Left renal pelvis (tissue), 4 donors: ENCODE measurements at places on chromosomes 13 and 19. TPM values are rescaled to one million over a fixed set of nuclear protein-coding genes. Genes with fewer than 3 reads are reported as not detected.

Gene CGB1
- not detected for polyA plus RNA-seq

Gene ZNF470
- polyA plus RNA-seq: 10.5 TPM

Gene ZNF69
- 15.7 TPM for polyA plus RNA-seq

Gene ZMYM2
- polyA plus RNA-seq: 121 TPM

Gene OSCAR
- polyA plus RNA-seq: 0.14 TPM

Gene KCNC3
- 79.5 TPM for polyA plus RNA-seq

Gene UBE2L5
- 0.49 TPM for polyA plus RNA-seq

Gene LILRB3
- polyA plus RNA-seq: 1.7 TPM

Gene PPP1R37
- 15.2 TPM for polyA plus RNA-seq

Gene FXYD5
- polyA plus RNA-seq: 13.2 TPM

Gene TPTE2
- 0.62 TPM for polyA plus RNA-seq

Gene PSG7
- not detected for polyA plus RNA-seq

Gene SHC2
- 39.6 TPM for polyA plus RNA-seq

Gene PRKCG
- 0.34 TPM for polyA plus RNA-seq

Gene TMEM238
- polyA plus RNA-seq: 2.2 TPM

Gene SARS2
- polyA plus RNA-seq: 45.6 TPM

Gene LRG1
- polyA plus RNA-seq: 0.89 TPM

Gene PDE4C
- polyA plus RNA-seq: 1.4 TPM

Gene YJEFN3
- 13.0 TPM for polyA plus RNA-seq

- DNase-seq: no peak
These were observed 104.2 kb upstream of the IPO5 start for GRCh38 chr13:97849305-97849704.

- no peak for DNase-seq
These were observed 2.2 kb downstream of the ERCC2 start for GRCh38 chr19:45368127-45368526.

GRCh38 chr19:38385804-38386257 lies 2.0 kb downstream of the GGN start:
- no peak for DNase-seq

DNA sequence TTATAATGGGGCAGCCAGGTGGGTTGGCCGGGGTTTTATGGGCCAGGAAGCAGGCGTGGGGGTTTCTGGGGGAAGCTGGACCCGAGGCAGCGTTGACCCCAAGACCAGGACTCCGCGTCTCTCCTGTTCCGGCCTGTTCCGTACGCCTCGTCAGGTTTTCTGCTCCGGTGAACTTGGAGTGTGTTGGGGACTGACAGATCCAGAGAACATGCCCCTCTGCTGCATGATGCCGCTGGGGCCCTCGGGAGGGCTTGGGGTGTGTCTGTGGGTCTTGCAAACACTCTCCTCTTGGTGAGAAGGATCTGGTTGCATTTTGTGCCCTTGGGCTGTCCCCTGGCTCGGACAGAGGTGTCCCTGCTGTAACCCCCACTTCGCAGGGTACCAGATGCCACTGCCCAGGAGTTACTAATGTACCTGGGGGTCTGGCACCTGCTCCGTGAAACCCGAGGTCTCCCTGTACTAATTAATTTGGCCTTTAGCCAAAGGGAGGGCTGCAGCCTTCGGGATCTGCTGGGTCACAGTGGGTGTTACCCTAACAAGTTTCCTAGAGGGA lies 15.6 kb downstream of the KDM4B start:
- DNase-seq: no peak

GRCh38 chr13:45704854-45705695 lies 3.0 kb downstream of the CBY2 start:
- no peak for DNase-seq

DNA sequence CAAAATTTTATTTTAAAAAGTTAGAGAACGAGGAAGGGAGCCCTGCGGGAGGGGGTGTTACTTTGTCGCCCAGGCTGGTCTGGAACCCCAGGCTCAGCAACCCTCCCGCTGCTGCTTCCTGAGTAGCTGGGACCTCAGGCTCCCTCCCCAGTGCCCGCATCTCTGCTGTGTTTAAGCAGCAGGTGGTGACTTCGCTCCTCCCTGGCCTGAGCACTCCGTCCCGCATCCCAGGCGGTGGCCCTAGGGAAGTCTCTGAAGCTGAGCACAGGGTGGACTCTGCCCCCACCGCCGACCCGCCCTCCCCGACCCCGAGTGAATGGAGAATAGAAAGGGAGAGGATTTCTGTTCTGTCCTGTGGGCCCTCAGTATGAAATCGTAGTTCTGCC lies 30.5 kb downstream of the ZNF701 start:
- DNase-seq: no peak

GRCh38 chr19:11111771-11112144 lies 22.5 kb downstream of the LDLR start:
- no peak for DNase-seq

GRCh38 chr13:49844181-49844580 lies 51.7 kb upstream of the KPNA3 start:
- no peak for DNase-seq

- no peak for DNase-seq
These were observed 21.6 kb upstream of the CCL25 start for GRCh38 chr19:8030960-8031359.

- DNase-seq: no peak
These were observed 64.1 kb downstream of the CDADC1 start for GRCh38 chr13:49311816-49312215.

GRCh38 chr13:76644906-76645305 lies 241.3 kb downstream of the KCTD12 start:
- no peak for DNase-seq

GRCh38 chr13:73733706-73734105 lies 400.5 kb downstream of the KLF12 start:
- DNase-seq: no peak

GRCh38 chr13:21671620-21672286 lies 880 bp downstream of the FGF9 start:
- DNase-seq: peak; percentile 4

- no peak for DNase-seq
These were observed 410.5 kb downstream of the KCNRG start for GRCh38 chr13:50425772-50426171.

DNA sequence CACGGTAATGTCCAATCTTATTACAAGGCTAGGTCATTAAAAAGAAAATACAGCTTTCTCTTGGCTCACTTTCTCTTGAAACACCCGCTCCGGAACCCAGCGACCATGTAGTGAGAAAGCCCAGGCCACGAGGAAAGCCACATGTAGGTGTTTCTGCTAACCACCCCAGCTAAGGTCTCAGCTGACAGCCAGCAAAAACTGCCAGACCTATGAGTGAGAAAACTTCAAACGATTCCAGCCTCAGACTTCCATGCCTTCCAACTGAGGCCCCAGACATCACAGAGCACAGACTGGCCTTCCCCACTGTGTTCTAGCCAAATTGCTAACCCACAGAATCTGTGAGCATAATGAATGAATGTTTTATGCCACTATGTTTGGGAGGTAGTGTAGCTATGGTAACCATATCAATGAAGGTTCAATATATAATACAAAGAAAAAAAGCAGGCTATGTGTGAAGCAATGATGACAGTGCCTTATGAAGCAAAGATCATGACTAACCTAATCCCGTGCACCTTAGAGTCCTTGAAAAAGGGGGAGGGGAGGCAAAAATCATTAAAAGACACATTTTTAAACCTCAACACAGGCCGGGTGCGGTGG lies 11.9 kb upstream of the TPTE2 start:
- no peak for DNase-seq

GRCh38 chr13:105773863-105774538 lies 761.5 kb downstream of the EFNB2 start:
- no peak for DNase-seq

DNA sequence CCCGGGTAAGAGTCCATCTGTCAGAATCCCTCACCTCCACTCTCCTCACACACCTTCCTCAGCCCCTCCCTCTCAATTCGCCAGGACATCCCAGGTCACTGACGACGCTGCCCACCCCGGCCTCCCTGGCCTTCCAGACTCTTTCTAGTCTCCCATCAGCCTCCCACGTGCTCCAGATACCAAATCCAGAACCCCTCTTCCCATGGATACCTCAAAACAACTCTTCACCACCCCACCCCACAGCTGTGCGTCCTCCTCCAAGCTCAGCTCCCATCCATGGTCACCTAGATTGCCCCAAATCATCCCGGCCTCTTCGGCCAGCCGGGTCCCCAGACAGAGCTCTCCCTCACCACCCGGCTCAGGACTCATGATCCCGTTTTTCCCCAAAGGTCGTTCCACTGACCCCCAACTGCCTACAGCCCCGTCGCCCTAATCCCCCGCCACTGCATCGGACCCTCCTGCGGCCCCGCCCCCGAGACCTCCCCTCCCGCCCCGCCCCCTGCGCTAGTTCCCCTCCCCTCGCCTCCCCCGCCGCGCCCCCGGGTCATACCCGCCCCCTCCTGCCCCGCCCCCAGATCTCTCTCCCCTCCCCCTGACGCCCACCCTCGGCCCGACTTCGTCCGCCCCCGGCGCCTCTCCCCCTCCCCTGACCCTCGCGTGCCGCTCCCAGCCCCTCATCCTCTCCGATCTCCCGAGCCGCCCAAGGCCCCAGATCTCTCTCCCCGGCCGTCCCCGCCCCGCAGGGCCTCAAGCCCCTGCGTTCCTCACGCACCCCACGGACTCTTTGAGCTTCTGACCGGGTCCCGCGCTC lies 546 bp downstream of the UBXN6 start:
- peak; percentile 60 for DNase-seq

- no peak for DNase-seq
These were observed 7.4 kb upstream of the ESD start for GRCh38 chr13:46804391-46804815.

DNA sequence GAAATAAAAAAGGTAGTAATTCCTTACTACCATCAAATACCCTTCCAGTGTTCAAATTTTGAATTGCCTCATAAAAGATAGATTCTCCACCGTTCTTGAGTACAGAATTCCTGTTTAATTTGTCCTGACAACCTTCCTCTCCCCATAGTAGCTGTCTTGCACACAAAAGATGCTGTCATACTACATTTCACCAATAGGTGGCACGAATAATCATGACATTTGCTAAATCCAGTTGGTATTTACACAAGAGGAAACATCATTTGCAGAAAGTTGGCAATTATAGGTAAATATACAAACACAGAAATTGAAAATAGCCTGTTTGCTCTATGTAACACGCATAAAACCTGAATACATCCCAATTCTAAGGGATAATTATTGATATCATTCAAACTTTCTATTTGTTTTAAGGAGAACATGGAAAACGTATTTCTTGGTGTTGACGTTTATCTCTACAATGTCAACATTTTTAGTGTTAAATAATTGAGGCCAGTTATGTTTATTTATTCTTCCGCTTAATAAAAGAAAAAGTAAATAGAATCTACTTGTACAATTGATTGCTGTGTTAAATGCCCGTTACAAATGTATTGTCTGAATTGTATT lies 58.3 kb upstream of the CLDN10 start:
- no peak for DNase-seq

- no peak for DNase-seq
These were observed 74.5 kb downstream of the GGACT start for GRCh38 chr13:100513987-100514670.

DNA sequence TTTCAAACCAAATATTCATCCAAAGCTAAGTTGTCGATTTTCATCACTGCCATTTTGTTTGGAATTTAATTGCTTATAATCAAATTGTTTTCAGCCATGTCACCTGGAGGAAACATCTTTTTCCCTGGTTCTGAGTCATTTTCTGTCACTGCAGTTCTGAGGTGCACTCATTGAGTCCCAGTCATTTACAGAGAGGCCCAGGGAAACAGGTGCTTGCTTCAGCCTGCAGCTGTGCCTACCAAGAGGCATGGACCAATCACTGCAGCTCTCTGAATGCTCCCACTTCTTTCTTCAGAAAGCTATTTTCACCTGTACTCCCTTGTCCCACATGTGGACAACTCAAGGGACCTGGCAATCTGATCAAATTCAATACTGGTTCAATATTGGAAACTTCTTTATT lies 308.1 kb downstream of the COG6 start:
- DNase-seq: no peak

GRCh38 chr19:45973553-45974338 lies at the start of gene NOVA2:
Gene NOVA2 (minus strand): TSS chr19:45973865. CDS start chr19:45973351, 514 bp downstream.
- DNase-seq: no peak

DNA sequence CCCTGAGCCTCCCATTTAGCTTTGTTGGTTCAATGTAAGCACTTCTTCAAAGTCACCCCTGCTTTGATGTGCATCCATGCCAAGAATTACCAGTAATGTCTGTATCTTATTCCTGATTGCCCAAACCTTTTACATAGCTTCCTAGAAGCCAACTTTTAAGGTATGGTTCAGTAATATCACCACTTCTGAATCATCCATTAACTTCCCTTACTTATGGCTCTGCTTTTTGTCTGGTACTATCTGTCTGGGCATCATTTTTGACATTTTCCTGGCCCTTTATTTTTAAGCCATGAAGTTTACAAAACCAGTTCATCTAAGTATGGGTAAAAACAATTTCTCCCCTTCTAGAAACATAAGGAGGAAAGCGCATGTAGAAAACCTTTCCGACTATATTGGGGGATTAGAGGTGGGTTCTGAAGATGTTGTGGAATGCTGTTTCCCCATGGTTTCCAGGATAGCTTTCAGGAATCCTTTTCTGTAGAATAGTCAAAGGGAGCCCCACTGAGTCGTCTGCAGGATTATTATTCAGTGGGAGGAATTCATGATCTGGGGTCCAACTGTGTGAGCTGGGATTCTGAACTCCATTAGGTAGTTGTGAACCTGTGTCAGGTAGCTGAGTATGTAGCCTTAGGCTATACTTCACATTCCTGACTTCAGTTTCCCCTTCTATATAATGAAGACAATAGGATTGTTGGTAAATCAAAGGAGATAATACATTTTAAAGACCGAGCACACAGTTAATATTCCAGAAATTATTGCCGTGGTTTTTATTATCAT lies 163.8 kb downstream of the SUCLA2 start:
- DNase-seq: no peak

DNA sequence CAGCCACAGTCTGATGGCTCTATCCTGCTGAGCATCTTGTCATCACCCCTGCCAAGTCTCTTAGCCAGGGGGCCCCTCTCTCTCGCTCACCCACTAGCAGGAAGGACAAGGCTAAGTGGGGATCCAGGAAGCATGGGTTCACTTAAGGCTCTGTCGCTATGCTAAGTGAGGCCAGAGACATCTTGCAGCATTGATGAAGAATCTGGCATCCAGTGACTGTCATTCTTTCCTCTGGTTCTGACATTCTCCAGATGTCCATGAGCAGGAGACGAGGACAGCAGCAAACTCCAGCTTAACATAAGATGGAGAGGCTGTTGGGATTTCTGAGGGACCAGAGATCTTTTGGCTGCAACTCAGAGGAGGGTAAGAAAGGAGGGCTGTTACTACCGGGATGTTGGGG lies 230.2 kb downstream of the TSHZ3 start:
- DNase-seq: no peak

- no peak for DNase-seq
These were observed 7.8 kb upstream of the CEACAM5 start for GRCh38 chr19:41700381-41701195.

GRCh38 chr13:30832845-30833332 lies 73.2 kb upstream of the MEDAG start:
- DNase-seq: peak; percentile 81
